ENCODE measurements at places on chromosomes 6 and 20. TPM values are rescaled to one million over a fixed set of nuclear protein-coding genes. Genes with fewer than 3 reads are reported as not detected.
A peak's percentile ranks its signal among the peaks of the same experiment; 100 is the strongest.

DNA sequence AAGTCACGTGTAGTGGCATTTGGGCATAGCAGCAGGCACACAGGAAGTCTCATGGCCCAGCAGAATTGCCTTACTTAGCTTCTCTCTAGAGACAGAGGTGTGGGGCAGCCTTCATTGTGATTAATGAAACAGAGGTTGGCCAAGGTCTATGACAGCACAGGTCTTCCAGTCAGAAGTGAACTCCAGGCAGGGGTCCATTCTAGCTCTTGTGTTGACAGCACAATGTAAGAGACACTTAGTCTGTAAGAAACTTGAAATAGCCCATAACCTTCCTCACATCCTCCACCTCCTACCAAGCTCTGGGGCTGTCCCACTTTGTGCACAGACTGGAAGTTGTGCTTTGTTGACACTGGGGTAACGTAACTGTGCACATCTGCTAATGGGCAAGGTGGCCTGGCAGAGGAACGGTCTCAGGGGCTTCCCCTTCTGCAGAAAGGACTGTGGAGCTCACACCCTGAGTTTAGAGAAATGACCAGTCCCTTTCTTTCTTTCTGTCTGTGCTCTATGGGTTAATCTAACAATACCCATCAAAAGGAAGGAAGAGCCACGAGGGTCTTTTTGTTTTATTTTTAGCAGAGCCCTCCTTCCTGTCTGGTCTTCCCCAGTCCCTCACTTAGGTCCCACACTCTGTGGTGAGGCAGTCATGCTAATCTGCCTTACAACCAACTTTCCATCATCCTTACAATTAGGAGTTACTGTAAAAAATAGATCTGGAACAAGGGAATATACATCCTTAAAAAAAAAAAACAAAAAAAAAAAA, 35.6 kb upstream of the TAGAP start:
- H3K27ac ChIP-seq: no peak overlapping the region
- H3K4me3 ChIP-seq: no peak overlapping the region
- H3K4me1 ChIP-seq: peaks cover 12% of the 10 kb centered on the region
- DNase-seq: no peak
- H3K27me3 ChIP-seq: no peaks in the 10 kb centered on the region

CRISP3 gene
- not detected for total RNA-seq

DNA sequence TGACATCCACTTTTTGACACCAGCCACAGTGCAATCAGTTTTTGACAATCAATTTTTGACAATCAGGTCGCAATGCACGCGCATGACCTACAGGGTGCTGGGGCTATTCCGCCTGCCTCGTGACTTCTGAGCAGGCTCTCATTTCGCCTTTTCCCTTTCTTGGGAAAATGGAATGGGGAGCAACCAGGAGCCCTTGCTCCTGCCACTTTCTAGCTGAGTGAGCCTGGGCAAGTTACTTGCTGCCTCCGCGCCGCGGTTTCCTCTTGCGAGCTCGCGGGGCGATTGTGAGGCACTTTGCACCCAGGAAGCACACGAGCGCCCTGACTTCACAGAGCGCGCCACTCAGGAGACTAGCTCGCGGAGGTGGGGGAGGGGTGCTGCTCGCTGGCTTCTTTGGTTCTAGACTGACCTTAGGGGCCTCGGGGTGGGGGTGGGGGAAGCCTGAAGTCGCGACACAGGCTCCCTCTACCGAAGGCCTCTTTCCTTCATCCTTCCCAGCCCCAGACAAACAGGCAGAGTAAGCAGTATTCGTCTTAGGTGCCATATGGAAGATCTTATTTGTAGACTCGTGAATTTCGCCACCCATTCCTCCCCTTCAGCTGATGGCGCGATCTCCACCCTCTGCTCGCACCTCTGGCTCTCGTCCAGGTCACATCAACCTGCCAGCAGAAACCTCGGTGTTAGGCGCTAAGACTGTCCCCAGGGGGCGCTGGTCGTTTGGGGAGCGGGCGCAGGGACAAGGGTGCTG, 4.6 kb downstream of the TP53TG5 start:
- no peaks in the 10 kb centered on the region for H3K36me3 ChIP-seq
- H3K4me3 ChIP-seq: peak overlapping the region; percentile 72
- H3K27me3 ChIP-seq: no peaks in the 10 kb centered on the region
- peak; percentile 90 for DNase-seq

- H3K4me1 ChIP-seq: no peaks in the 10 kb centered on the region
- H3K4me3 ChIP-seq: no peak overlapping the region
These were observed 25.3 kb upstream of the TBC1D20 start for GRCh38 chr20:487655-488054.

SGK2 gene
- not detected for total RNA-seq

PPP1R11 gene
- 44.1 TPM for total RNA-seq

CRYBG1 gene
- total RNA-seq: 6.2 TPM

ADTRP gene
- total RNA-seq: 1.3 TPM

ECT2L gene
- total RNA-seq: not detected

PTCRA gene
- total RNA-seq: not detected

DNA sequence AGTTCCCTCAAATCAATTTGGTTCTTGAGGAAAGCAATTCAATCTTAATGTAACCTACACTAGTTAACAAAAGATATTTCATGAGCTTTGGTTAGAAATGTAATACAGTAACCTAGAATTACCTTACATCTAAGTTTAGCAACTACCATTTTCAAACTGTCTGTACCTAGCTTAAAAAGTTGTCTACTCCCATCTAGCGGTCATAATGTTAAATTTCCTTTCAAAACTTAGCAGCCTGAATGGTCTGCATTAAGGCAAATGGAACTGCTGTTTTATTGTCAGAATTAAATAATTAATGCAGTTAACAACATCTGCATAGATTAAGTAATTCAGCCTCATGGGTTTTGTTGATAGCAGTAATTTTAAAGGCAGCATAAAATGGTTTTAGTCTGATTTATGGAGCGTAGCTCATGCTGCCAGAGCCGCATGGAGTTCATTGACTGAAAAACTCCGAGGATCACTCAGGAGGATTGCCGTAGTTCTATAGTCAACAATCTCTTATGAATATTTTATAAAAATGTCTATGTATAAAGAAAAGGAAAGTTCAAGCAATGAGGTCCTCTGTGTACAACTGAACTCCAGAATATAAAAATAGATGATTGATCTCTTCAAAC, 485.4 kb upstream of the MANEA start:
- H3K27ac ChIP-seq: no peak overlapping the region
- peak overlapping the region; percentile 68 for H3K4me3 ChIP-seq
- peak; percentile 66 for DNase-seq
- H3K4me1 ChIP-seq: peaks cover 35% of the 10 kb centered on the region
- H3K27me3 ChIP-seq: no peaks in the 10 kb centered on the region

DNA sequence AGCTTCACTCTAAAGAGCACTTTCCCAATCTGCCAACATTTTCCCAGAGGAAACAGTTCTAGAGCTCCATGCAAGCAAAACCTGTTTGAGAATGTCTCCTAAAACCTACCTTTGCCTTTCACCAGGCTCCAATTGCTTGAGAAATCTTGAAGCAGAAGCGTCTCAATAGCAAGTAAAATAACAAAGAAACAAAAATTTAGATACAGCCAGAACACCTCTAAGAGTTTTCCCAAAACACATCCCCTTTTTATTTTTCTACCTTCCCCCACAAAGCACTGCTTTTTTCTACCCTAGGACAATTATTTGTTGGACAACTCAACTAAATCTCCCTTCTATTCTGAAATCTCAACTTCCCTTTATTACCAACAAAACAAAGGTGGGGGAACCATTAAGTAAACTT, 3.6 kb downstream of the VGLL2 start:
- H3K27me3 ChIP-seq: peaks cover 48% of the 10 kb centered on the region
- no peaks in the 10 kb centered on the region for H3K4me1 ChIP-seq
- H3K36me3 ChIP-seq: no peaks in the 10 kb centered on the region
- H3K27ac ChIP-seq: no peak overlapping the region
- no peak for DNase-seq
- H3K4me3 ChIP-seq: no peak overlapping the region

- no peaks in the 10 kb centered on the region for H3K36me3 ChIP-seq
- DNase-seq: no peak
- H3K27ac ChIP-seq: no peak overlapping the region
- no peak overlapping the region for H3K4me3 ChIP-seq
- no peaks in the 10 kb centered on the region for H3K27me3 ChIP-seq
These were observed 908.7 kb upstream of the CITED2 start for GRCh38 chr6:140283197-140283596.

KCNS1 gene
- 0.11 TPM for total RNA-seq

TNF gene
- total RNA-seq: not detected

DNA sequence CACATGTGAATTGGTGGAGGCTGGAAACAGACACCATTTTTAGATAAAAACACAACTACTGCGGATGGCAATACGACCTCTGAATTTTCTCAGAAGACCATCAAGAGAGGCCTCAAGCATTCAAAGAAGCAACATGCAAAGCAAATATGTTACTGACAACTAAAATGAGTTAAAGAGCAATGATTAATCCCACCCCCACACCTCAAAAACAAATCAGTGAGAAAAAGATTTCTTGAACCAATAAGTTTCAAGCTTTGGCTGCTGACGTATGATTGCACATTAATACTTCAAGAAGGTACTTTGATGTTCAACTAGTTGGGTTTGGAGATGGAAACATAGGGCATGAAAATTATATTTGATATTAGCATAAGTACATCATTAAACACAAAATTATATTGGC, 982 bp downstream of the MMUT start:
- H3K4me3 ChIP-seq: peak overlapping the region; percentile 99
- H3K27me3 ChIP-seq: no peaks in the 10 kb centered on the region
- H3K36me3 ChIP-seq: peaks cover 15% of the 10 kb centered on the region
- DNase-seq: peak; percentile 61
- H3K4me1 ChIP-seq: peaks cover 19% of the 10 kb centered on the region
- H3K27ac ChIP-seq: peak overlapping the region; percentile 78

DNA sequence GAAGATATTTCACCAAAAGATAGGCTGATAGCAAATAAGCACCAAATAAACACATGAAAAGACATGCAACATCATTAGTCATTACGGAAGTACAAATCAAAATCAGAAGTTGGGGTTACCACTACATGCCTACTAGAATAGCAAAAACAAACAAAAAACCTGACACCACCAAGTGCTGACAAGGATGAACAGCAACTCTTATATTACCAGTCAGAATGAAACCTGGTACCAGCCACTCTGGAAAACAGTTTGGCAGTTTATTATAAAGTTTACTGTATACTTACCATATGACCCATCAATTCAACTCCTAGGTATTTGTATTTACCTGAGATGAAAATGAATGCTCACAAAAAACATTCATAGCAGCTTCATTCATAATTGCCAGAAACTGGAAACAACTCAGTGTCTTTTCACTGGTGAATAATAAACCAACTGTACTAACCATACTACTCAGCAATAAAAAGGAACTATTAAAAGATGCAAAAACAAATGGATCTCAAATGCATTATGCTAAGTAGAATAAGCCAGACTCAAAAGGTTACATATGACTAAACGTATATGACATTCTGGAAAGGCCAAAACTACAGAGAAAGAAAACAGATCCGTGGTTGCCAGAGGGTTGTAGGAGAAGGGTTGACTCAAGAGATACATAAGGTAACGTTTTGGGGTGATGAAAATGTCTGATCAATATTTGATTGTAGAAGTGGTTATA, 33.0 kb downstream of the NUP153 start:
- H3K27ac ChIP-seq: no peak overlapping the region
- no peak overlapping the region for H3K4me3 ChIP-seq
- no peaks in the 10 kb centered on the region for H3K27me3 ChIP-seq
- no peak for DNase-seq
- peaks cover 61% of the 10 kb centered on the region for H3K36me3 ChIP-seq
